ENCODE measurements at places on chromosomes 5 and 9. TPM values are rescaled to one million over a fixed set of nuclear protein-coding genes. Genes with fewer than 3 reads are reported as not detected.

DNA sequence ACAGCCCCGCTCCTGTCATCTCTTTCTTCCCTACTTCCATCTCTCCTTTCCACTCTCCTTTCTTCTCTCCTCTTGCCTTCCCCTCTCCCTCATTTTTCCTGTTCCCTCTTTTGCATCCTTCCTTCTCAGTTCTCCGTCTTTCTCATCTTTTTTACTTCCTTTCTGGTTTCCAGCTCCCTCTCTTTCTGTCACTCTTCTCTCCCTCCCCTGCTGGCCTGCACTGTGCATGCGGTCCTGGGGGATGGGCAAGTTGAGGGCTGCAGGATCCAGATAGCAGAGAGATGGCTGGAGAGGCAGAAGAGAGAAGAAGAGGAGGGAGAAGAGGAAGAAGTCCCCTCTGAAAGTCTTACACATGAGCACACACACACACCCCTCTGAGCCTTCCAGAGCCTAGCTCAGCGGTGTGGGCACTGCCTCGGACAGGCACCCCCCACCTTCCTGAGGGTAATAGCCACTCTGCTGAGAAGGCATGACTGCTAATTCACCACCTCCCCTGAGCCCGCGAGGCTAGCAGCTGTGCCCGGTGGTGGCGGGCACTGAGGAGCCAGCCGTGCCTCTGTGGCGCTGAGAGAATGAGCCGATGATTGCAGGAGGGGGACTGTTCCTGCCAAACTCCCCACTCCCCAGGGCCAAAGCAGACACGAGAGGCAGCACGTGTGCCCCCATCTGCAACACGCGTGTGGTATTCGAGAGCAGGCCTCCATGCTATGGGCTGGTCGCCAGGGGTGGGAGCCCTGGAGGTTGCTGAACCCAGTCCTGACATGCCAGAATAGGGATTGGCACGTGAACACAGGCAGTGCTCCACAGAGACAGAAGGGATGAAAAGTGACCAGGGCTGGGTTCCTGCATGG is 3.7 kb upstream of the CAMK2A start:
- DNase-seq = no peak

GRCh38 chr5:83145882-83146331 is 68.6 kb downstream of the XRCC4 start:
- DNase-seq = no peak

GRCh38 chr9:73001860-73002259 is 49.0 kb upstream of the ALDH1A1 start:
- no peak for DNase-seq

DNA sequence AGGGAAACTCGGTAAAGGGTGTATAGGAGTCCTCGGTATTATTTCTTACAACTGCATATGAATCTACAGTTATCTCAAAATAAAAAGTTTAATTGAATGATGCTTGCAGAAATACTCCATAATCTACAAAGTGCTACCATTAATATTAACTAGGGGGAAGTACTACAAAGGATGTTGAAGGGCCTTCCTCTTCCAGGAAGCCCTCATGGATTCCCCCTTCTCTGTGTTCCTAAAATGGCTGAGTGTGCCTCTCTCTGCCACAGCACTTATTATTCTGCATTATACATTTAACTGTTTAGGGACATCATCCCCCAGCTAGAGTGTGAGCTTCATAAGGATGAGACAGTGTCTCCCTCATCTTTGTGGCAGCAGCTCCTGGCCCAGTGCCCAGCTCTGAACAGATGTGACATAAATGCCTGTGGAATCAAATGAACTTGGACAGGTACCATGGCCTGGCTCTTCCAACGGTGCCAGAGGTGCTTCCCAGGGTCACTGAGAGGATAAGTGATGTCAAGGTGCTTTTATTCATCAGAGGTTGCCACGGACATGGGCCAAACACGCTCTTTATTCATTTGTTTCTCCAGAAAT is 99.5 kb downstream of the PAX5 start:
- DNase-seq = no peak

- DNase-seq = no peak
Observed at GRCh38 chr5:149056616-149057165, 6.2 kb downstream of the SH3TC2 start.

DNA sequence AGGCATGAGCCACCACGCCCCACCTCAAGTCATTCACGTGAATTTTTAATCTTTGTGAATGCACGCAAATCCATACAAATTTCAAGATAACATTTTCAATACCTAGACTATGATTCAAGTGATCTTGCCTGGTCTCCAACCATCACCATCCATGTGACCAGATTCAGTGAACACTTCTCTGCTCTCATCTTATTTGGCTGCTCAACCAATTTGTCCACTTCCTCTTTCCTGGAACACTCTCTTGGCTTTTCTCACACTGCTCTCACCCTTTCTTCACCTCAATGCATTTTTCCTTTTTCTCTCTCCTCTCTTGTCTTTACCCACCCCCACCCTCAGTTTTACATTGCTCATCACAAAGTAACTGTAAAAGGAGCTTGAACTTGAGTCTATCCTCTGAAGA is 354.7 kb upstream of the KIF2A start:
- DNase-seq = no peak

FOXD4L4 gene
- total RNA-seq = 0.14 TPM

PRR16 gene
- not detected for total RNA-seq

ACOT12 gene
- 0.26 TPM for total RNA-seq

PCDHGA12 gene
- total RNA-seq = 7.8 TPM
